ENCODE measurements at places on chromosomes 2 and 18.

DNA sequence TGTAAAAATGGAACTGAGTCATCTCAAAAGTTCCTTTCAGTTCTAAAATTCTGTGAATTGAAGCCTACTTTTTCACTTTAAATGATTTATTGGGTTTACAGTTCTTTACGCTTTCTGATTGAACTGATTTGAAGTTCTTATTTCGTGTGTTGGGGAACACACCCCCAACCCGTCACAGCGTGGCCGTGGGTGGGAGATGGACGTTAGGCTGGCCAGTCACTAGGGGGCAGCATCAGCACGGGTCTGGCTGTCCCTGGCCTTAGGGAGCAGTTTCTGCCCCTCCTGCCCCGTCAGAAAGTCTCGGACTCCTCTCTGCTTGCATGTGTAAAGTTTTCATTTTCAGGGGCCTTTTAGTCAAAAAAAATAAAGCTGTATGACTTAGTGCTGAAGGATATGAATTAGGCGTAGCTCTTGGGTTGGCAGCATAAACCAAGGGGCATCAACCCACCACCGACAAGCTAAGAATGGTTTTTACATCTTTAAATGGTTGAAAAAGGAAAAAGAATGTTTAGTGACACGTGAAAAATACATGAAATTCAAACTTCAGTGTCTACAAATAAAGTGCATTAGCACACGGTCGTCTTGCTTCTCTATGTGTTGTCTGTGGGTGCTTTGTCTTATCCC, 63.4 kb downstream of the ZCCHC2 start:
- DNase-seq = peak; percentile 62

DNA sequence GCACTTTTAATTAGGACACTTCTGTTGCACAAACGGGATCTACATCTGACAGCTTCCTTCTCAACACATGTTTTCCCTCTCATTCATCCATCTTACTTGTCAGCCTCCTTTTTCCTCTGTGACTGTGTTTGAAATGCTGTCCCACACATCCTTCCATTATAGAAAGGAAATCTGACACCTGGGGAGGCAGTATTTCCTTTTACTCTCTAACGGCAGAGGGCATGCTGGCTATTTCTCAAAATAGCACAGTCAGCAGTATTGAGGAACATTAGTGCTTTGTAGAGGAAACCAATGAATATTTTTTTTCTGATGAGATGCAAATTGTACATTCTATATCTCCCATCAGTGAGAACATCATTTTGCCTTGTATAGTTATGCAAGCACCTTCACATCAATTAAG, 668.7 kb downstream of the SLC4A3 start:
- DNase-seq = no peak

- no peak for DNase-seq
Observed at GRCh38 chr2:229996320-229996719, 72.4 kb downstream of the SLC16A14 start.

GRCh38 chr2:102975996-102976975, 214.5 kb downstream of the TMEM182 start:
- no peak for DNase-seq

GRCh38 chr18:4636967-4637366, 181.9 kb upstream of the DLGAP1 start:
- no peak for DNase-seq

GRCh38 chr2:99662761-99663341, 173.0 kb upstream of the REV1 start:
- no peak for DNase-seq

DNA sequence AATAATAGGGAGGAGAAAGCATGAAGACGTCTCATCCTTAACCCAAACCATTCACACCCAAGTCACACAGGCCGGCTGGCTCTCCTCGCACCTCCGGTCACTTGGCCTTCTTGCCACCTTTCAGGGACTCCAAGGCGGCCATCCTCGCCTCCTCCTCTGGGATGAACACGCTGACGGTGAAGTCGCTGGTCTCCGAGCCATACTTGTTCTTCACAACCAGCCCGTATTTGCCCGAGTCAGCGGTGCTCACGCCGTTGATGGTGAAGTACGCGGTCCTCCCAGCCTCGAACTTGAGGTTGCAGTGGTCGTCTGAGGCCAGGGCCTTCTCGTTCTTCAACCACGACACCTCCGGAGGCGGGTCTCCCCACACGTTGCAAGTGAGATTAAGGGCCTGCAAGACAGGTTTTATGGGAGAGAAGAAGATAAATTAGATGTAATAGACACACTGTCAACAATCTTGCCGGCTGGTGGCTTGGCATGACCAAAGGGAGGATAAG, 54.3 kb upstream of the LPIN2 start:
- DNase-seq = no peak

DNA sequence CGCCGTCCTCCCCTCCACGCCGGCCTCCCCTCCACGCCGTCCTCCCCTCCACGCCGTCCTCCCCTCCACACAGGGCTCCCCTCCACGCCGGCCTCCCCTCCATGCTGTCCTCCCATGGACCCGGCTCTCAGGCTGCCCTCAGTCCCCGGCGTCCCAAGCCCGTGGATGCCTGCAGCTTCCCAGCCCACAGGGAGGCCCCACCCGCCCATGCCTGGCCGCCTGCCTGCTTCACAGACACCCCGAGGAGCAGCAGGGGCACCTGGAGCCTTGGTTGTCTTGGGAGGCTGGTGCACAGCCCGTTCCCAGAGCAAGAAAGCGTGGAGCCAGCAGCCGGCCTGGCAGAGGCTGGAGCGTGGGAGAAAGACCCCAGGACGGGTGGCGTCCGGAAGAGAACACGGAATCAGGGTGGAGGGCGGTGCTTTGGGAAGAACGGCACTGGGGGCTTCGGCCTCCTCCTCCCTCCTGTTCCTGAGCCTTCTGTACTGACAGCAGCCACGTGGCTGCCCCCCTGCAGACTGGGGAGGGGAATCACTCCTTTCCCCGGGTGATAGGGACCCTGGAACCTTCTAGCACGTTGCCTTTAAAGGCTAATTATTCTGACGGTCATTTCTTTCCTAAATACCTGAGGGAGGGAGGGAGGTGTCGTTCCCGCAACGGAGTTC, 26.2 kb upstream of the KCNG2 start:
- no peak for DNase-seq

DNA sequence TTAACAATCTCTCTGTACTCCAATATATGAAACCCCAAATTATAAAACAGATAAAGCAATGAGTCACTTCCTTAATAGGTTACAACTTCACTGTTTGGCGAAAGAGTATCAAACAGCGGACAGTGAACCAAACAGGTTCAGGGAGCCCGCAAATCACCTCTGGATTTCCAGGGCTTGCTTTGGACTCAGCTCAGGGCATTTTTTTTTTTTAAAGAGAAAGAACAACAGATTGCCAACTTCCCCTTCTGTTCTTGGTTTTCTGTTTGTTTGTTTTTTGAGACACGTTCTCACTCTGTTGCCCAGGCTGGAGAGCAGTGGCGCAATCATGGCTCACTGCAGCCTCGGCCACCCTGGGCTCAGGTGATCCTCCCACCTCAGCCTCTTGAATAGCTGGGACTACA, 52.7 kb downstream of the ABCB11 start:
- no peak for DNase-seq

DNA sequence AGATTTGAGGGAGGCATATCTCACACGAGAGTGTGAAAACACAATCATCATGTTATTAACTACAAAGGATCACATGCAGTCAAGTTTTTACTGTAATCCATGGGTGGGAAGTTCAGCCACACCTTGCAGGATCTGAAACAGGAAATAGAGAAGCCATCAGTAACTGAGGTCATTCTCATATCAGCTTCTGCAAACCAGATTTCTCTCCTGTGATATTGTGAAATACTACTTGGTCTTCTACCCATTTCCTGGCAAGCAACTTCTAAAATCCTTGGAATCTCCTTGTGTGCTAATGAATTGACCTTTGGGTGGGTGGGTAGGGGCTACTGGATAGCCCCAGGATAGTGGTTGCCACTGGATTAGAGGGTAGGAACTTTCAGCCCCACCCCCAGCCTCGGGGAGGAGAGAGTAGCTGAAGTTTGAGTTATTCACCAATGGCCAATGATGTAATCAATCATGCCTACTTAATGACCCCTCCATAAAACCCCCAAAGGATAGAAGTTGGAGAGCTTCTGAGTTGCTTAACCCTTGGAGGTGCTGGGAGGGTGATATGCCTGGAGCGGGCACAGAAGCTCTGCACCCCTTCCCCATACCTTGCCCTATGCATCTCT, 25.6 kb upstream of the TGIF1 start:
- DNase-seq = no peak

DNA sequence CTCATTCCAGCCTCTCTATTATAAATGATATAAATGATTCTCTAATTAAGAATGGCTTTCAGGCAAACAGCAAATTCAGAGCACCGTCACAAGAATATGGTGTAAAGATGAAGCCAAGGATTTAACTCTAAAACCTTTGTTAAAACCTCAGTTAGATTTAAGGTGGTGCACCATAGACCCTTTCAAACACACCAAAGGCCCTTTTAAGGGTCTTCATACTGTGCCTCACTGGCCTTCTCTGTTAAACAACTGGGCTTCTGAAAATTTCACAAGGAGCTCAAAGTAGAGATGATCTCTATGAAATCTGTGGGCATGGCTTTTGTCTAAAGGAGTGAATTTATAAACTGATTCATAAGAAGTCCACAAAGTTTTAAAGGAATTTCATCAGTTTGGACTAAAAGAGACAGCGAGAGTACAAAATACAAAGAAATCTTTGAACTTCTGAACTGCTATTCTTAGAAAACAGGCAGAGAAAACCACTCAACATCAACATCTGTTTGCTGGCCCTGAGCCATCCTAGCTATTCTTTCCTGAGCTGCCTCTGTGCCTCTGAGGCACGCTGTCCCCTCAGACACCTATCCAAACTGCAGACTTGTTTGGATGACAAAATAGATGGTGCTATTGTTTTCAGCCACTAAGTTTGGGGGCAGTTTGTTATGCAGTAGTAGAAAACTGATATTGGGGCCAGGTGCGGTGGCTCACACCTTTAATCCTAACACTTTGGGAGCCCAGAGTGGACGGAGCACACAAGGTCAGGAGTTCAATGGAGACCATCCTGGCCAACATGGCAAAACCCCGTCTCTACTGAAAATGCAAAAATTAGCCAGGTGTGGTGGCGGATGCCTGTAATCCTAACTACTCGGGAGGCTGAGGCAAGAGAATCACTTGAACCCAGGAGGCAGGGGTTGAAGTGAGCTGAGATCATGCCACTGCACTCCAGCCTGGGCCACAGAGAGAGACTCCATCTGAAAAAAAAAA, 72.9 kb upstream of the MYCN start:
- DNase-seq = no peak

DNA sequence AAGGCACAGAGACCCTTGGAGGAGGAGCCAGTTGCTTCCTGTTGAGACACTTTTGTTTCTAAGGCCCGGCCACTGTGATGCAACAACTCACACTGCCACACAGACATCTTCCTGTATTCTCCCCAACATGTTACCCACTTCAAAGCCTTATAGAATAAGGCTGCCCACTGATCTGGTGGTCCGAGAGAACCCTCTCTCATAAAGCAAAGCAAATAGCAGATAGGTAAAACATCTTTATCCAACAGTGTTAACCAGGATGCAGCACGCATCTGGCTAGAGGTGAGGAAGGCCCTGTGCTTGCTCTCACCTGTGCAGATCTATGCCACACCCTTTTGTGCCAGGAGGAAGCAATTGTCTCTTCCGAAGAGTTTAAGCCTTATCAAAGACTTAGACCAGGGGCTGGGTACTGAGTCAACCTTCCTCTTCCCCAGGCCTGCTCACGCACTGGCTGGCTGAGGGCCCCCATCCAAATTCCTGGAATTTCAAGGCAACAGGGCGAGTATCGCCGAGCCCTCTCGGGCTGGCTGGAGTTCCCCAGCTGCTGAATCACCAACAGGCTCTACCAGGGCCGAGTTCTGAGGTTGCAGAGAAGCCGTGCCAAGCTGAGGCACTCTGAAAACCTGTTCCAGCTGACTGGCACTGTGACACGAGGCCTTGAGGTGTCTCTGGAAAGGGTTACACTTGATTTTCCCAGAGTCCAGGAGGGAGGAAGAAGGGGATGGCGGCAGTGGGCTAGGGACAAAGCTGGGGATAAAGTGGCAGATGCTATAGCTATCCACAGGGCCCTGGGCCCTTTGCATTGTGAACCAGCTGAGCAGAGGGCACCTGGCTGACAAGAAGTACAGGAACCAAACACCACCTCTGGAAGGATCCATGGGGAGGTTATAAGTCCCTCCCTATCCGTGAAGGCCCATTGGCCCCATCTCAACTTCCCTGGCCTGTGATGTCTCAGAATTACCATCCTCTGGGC, 29.3 kb downstream of the TGFA start:
- peak; percentile 4 for DNase-seq

- DNase-seq = no peak
Observed at GRCh38 chr2:228669690-228670089, 488.2 kb upstream of the SPHKAP start.

GRCh38 chr2:98445177-98445682, 572 bp downstream of the INPP4A start:
- DNase-seq = no peak

GRCh38 chr18:13473751-13474150, 252.6 kb downstream of the FAM210A start:
- DNase-seq = no peak

DNA sequence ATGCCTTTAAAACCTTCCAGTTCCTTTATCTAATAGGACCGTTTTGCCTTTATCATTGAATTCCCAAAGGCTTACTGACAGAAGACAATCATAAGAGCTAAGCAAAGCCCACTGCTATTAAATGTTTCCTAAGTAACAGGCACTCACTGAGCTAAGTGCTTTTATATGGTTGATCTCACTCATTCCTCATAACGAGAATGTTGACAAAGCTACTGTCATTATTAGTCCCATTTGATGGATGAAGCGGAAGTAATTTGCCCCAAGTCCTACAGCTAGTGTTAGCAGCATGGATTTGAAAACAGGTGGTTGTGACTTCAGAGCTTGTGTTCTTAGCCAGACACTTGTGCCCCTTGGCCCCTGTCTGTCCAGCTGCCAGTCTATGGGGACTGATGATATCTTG, 134.8 kb upstream of the SERPINE2 start:
- no peak for DNase-seq

DNA sequence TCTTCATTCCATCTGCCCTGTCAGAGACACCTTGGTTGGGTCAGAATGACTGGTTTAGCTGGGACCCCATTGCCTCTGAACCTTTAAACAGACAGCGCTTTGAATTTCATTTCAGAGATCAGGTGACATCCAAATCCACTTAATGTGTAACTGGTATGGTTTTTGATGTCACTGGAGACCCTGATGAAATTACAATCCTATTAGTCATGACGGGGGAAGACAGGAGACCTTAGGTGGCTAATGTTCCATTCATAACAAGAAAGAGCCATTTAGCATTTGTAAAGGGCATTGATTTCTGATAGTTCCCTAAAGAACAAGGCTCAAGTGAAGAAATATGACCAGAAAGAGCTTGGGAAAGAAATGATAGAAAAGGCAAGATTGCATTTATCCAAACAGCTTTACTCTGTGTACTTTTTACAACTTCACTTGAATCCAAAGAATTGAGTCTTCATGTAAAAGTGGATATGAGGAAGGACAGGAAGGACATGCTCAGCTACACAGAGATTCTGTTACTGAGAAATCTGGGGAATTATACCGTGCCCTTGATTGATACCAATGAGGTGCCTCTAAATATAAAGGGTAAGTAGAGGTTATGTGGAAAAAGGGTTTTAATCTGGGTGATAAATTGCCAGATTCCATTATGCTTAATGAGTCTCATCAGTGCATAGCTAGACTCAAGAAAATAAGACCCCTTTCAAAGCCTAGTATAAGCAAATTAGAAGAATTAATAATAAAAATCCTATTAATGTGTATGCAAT, 198.2 kb downstream of the NCKAP5 start:
- DNase-seq = no peak
